ENCODE measurements at places on chromosomes 2 and 18.

- DNase-seq, result peak; percentile 97
These were observed 209.4 kb upstream of the TRIB2 start for GRCh38 chr2:12507295-12507694.

GRCh38 chr2:133640103-133640502, 71.8 kb upstream of the NCKAP5 start:
- DNase-seq, result peak; percentile 23

GRCh38 chr2:222521099-222521498, 96.8 kb downstream of the SGPP2 start:
- no peak for DNase-seq

DNA sequence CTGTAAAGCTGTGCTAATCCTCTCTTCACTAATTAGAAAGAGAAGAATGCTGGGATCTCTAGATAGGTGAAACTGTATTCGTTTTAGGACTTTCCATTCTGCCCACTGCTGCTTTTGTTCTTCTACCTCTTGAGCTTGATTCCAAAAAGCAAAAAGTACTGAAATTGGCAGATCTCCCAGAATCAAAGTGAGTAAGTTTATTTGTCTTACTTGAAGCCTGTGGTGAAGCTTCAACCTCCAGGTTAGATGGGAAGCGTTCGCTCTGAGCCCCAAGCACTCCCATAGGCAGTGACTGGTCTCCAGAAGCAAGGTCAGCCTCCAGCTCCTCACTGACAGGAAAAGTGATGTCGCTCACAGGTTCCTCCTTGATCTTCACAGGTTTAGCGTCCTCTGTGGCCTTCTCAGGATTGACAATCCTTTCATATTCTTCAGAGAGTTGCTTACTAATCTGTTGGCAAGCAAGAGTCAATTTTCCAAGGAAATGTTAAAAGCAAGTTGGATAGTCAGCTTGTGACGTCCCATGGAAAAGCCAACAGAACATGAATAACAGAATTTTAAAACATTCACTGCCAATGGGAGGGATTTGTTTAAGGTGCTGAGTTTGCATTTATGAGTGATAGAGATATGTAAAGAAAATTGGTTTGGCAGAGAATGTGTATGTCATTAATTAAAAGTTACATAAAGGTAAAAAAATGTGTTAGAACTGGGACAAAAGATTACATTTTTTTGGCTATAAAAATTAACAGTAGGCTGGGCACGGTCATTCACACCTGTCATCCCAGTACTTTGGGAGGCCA, 8.1 kb downstream of the SUPT7L start:
- DNase-seq, result peak; percentile 89

DNA sequence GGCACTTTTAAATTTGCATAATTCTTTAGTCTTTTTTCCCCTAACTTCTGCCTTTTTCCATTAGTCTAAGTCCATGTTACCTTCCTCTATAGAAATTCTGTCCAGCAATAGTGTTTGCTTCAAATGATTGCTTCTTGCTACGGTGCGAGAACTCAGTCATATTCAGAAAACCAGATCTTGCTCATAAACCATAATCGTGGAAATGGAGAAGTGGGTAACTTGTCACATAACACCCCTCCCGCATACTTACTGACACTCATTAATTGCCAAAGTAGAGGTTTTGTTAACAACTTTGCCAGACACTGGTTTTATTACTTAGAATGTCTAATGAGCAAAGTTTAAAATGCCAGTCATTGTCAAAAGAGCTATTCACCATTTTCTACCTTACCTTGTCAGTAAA, 94.3 kb upstream of the TWSG1 start:
- DNase-seq, result no peak

GRCh38 chr2:158610059-158610458, 153.3 kb downstream of the PKP4 start:
- DNase-seq, result no peak

GRCh38 chr2:165268754-165269153, 29.5 kb downstream of the SCN2A start:
- no peak for DNase-seq

DNA sequence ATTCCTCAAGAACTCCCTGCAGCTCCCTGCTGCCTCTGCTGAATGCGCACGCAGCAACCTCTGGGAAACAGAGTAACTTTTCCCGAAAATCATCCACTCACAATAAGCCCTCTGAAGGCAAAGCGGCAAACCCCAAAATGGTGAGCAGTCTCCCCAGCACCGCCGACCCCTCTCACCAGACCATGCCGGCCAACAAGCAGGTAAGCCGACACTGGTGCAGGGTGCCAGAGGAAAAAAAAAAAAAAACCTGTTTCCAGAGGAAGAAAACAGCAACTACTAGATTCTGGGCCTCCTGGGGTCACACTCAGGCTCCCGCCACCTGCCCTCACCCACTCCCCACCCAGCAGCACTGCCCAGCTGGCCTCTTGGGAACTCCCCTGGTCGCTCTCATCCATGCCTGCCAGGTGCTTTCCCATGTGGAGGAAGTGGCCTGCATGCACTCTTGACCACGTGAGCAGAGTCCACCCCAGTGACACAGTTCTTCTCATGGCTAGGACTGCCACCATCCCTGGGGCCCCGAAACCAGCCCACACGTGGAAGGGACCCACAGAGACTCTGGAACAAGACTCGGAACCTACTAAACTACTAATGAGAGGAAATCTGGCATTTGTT, 36.9 kb downstream of the KCTD18 start:
- no peak for DNase-seq

GRCh38 chr2:3122525-3122924, 255.1 kb downstream of the EIPR1 start:
- DNase-seq, result no peak

DNA sequence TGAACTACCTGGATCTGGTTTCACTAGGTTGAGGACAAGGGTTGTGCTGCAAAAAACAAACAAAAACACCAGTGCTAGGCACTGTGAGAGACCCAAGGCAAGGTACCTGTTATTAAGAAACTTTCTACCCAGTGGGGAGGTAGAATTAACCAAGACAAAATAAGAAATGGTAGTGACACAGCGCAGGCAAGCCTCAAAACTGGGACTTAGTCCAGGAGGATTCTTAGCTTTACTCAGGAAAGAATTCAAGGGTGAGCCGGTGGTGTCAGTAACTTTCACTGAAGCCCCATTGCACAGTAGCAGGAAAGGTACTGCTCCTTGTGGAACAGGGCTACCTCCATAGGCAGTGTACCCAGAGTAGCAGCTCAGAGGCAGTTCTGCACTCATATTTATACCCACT, 131.6 kb downstream of the SCG2 start:
- DNase-seq, result no peak

GRCh38 chr18:31386741-31387140, 10.2 kb downstream of the DSG4 start:
- no peak for DNase-seq

- DNase-seq, result no peak
These were observed 73.3 kb upstream of the MCFD2 start for GRCh38 chr2:46988733-46989481.

DNA sequence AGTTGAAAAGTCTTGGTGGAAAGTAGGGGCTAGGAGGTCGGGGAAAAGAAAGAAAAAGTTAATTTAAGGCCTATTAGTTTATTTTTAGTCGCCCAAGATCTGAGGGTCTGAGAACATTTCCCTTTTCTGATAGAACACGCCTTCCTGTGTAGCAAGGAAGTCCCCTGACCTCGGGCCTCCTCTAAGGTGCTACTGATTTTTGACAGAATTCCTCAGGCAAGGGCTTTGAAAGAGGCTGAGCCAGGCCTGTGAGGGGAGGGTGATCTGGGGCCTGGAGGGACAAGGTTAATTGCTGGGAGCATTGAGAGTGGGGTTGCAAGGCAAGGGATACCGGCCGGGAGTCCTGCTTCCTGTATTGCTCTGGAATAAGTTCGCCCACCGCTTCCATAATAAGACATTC, 131.4 kb upstream of the MYCN start:
- no peak for DNase-seq

DNA sequence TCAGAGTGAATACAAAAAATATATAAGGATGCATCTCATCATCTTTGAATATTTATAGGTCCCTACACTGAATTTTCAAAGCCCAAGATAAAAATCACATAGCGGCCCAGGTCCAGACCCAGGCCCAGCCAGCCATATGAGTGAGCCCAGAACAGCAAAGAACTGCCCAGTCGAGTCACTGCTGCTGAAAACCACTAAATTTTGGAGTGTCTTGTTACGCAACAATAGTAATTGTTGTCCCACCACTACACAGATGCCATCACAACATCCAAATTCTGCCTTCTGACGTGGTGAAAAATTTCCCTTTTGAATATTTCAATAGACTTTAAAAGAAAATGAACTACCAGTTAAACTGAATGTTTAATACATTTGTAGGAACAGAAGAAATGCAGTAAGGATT, 5.7 kb downstream of the C18orf32 start:
- DNase-seq, result no peak

- no peak for DNase-seq
These were observed 511.2 kb downstream of the TSN start for GRCh38 chr2:122266636-122267035.

- DNase-seq, result no peak
These were observed 146.0 kb downstream of the VAPA start for GRCh38 chr18:10059610-10060468.

GRCh38 chr2:85537600-85538506, 1.1 kb upstream of the MAT2A start:
- DNase-seq, result peak; percentile 31

- DNase-seq, result peak; percentile 84
These were observed 14.8 kb downstream of the RELCH start for GRCh38 chr18:62201870-62202269.

- DNase-seq, result peak; percentile 75
These were observed 225.7 kb downstream of the XIRP2 start for GRCh38 chr2:167114018-167114417.

GRCh38 chr18:7414459-7414858, 152.7 kb upstream of the PTPRM start:
- no peak for DNase-seq

GRCh38 chr2:8121826-8122513, 559.9 kb upstream of the ID2 start:
- DNase-seq, result no peak

DNA sequence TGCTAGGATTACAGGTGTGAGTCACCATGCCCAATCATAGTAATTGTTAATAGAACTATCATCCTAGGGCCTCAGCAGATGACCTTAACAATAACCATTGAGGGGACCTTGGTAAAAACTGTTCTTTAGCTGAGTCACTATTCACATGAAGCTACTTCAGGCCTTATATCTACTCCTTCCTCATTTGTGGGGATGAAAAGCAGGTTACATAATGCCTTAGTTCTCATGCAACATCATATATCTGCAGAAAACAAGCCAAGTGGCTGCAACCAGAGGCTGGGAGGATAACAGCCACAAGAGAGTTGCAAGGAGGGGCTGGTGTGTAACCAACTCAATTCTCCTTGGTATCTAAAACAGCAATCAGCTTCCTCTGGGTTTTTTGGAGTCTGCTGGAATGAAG, 445.4 kb downstream of the NBAS start:
- DNase-seq, result no peak

GRCh38 chr2:16526193-16526592, 139.4 kb downstream of the CYRIA start:
- DNase-seq, result no peak

DNA sequence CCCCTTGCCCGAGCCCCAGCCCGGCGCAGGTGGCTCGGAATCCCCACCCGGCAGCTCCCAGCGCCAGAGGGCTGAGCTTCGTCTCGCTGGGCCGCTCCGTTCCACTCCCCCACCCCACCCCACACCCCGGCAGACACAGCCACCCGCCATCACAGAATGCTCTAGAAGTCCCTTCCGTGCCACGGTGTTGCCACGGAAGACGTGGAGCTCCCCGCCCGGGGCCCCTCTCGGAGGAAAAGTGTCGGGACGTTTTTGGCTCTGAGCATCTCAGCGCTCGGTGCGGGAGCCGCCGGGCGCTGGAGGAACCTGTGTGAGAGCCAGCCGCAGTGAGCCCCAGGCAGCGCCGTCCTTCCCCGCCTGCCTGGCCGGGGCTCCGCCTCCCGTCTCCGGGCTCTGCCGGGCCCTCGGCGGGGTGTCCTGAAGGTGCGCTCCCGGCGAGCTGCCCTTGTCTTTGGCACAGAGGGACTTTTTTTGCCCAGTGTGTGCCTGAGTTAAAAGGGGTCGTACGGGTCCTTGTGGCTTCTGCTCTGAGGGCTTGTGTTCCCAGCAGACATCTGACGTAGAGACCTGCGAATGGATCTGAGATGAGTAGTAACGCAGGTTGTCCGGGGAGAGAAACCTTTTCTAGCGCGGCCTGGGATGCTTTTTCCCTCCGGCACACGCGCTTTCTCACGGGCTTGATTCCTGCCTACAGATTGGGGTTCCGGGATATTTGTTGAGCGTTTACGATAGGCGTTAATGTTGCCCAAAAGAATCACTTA, 1.8 kb downstream of the ZCCHC2 start:
- DNase-seq, result peak; percentile 46

- no peak for DNase-seq
These were observed 66.8 kb downstream of the MREG start for GRCh38 chr2:215946586-215946985.

DNA sequence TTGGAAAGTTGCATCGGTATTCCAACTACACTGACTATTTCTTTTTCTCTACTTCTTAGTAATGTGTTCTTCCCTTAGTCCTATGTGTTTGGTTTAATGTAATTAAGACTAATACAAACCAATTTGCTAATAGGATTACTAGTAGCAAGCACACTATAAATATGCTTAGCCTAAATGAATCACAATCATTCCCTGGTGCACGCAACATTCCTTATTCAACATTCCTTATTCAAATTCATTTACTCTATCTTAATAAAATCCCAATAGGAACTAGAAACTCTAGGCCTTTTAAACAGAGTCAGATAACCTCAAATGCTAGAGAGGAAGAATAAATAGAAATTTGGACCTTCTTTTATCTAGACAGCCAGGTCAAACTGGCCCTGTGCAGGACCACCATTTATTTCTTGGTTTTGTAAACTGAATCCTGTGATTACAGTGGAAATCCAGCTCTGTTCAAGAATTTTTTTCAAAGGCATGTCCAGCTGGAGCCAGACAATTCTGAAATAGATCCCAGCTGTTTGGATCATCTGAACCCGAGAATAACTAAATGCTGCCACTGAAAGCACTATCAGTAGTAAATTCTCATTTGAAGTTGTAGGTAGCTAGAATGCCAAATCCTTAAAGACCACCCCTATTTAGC, 103.1 kb downstream of the PPP1R1C start:
- DNase-seq, result no peak

DNA sequence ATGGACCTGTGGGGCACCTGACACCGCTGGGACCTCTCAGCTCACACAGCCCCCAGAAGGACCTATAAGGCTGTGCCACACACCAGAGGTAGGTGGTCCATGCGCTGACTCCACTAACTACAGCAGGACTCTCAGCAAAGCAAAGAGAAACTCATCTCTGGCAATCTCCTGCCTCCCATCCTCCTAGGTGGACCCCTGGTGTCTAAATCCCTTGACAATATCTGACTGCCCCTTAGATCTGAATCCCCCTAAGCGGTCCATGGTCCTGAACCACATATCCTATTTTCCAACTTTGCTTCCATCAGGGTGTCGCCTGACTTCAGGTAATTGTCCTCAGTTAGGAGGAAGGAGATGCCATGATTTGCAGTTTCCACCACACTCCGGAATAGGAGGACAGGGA, 282.6 kb downstream of the MYT1L start:
- no peak for DNase-seq

GRCh38 chr2:178806543-178806942, 680 bp downstream of the TTN start:
- no peak for DNase-seq

All from PC-3 (cell line).